ENCODE measurements at places on chromosomes 6 and 20.

DNA sequence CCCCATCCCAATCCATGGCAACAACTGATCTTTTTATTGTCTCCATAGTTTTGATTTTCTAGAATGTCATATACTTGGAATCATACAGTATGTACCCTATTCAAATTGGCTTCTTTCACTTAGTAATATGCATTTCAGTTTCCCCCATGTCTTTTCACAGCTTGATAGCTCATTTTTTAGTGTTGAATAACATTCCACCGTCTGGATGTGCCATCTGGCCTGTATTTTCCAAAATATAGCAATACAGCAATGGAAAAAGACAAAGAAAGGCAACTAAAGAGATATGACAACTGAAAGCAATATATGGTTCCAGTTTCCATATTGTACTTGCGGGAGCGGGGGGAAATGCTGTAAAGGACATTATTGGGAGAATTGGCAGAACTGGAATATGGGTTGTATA is 166.4 kb upstream of the NT5E start:
- no peak for DNase-seq

DNA sequence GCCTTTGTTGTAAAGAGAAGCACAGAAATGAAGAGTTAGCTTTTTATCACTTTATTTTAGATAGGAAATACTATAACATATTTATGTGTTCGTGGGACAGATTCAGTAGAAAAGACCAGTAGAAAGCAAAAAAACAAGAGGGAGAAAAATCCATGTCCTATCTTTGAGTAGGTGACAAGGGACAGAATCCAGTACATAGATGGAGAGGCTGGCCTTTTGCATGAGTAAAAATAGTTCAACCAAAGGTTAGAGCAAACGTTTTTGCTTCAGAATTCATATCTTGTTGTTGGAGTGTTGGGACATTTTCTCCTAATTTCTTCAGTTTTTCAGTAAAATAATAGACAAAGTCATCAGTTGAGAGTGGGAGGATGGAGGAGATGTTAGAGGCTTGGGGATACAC is 19.6 kb upstream of the FAM83B start:
- DNase-seq, result no peak

DNA sequence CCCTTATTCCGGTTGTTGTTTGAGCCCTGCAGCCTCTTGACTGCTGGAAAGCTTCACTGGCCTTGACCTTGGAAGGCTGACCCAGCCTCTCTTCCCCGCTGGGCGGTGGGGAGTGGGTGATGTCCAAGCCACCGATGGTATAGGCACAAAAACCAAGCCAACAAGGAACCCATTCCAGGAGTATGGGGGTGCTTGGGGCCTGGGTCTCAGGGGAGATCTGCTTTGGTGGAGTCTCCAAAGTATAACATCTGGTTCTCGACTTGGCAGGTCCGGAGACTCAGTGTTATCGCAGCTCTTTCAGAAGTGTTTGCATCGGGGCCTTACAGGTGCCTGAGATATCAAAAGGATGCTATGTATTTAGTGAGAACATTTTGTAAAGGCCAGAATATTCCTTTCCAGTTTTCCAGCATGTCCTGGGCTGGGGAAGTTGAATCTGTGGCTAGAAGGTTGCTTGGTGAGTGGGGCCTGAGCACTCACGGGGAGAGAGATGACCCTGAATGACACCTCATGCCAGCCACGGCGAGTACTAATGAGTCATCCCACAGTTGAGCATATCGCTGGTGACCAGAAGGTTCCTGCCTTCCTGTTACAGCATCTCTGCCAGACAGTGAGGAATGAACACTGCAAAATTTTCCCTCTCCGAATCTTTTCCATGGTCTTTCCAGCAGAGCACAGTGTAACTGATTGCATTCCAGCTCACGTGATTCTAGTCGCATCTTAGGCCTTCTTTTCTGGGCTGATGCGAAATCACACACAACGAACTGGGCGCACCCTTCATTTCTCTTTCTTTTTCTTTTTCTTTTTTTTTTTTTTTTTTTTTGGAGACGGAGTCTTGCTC is 133.9 kb downstream of the ZDHHC14 start:
- no peak for DNase-seq

GRCh38 chr6:94177429-94177828 is 758.1 kb upstream of the EPHA7 start:
- no peak for DNase-seq

GRCh38 chr6:166566026-166567011 is 20.2 kb downstream of the RAMACL start:
- DNase-seq, result no peak
